ENCODE measurements at places on chromosomes 2 and 18.

DNA sequence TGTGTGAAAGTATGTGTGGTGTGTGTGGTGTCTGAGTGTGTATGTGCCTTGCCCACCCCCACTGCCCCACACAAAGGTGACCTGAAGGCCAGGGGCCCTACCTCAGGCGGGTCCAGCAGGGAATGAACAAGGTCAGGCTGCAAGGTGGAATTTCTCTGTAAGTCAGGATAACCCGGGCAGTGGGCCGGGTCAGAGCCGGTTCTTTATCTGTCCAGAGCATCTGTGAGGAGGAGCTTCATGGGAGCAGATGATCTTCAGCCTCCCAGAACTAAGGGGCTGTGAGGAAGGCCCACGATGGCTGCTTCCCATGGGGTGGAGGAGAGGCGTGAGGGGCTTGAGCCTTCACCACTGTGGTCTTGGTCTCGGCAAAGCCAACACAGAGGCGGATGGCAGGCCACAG lies 150.3 kb downstream of the TFCP2L1 start:
- DNase-seq, result no peak

- DNase-seq, result no peak
Observed at GRCh38 chr2:202530038-202530437, 104.7 kb upstream of the FAM117B start.

- DNase-seq, result no peak
Observed at GRCh38 chr18:3723554-3723953, 273.6 kb downstream of the TGIF1 start.

DNA sequence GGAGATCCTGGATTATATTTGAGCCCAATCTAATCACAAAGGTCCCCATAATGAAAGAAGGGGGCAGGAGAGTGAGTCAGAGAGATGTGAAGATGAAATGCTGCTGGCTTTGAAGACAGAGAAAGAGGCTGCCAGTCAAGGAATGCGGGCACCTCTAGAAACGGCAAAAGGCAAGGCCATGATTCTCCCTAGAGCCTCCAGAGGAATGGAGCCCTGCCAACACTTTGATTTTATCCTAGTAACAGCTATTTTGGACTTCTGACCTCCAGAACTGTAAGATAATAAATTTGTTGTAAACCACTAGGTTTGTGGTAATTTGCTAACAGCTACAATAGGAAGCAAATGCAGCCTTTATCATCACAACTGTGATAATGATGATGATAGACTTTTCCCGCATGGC lies 32.9 kb downstream of the LBH start:
- DNase-seq, result no peak

GRCh38 chr2:232689152-232689910 lies 7.8 kb upstream of the GIGYF2 start:
- peak; percentile 33 for DNase-seq

- no peak for DNase-seq
Observed at GRCh38 chr18:43875511-43875910, 598.2 kb upstream of the SYT4 start.

GRCh38 chr2:172588931-172589330 lies 33.0 kb downstream of the PDK1 start:
- DNase-seq, result no peak

All from fibroblast of skin of abdomen (primary cell).